ENCODE measurements at places on chromosomes 2 and 18. TPM values are rescaled to one million over a fixed set of nuclear protein-coding genes. Genes with fewer than 3 reads are reported as not detected.

DNA sequence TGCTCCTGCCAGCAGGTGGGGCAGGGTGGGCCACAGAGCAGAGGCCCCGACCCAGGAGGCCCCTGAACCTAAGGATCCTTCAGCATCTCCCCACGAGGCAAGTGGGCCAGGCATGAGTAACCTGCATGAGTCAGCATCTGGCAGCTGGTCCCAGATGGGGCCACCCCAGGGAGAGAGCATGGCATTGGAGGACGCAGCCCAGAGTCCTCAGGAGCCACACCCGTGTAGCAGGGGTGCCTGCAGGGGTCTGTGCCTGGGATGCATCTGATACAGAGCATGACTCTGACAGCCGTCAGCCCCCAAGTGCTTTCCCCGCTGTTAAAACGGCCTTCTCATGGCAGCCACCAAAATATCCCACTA, 185.6 kb upstream of the SALL3 start:
- peaks cover 9% of the 10 kb centered on the region for H3K27me3 ChIP-seq
- no peak for DNase-seq
- H3K36me3 ChIP-seq: no peaks in the 10 kb centered on the region
- H3K27ac ChIP-seq: no peak overlapping the region

GRCh38 chr2:46847185-46847710, 68.4 kb downstream of the MCFD2 start:
- no peaks in the 10 kb centered on the region for H3K36me3 ChIP-seq
- no peaks in the 10 kb centered on the region for H3K27me3 ChIP-seq
- DNase-seq: peak; percentile 95
- no peak overlapping the region for H3K4me3 ChIP-seq
- peaks cover 53% of the 10 kb centered on the region for H3K4me1 ChIP-seq

DNA sequence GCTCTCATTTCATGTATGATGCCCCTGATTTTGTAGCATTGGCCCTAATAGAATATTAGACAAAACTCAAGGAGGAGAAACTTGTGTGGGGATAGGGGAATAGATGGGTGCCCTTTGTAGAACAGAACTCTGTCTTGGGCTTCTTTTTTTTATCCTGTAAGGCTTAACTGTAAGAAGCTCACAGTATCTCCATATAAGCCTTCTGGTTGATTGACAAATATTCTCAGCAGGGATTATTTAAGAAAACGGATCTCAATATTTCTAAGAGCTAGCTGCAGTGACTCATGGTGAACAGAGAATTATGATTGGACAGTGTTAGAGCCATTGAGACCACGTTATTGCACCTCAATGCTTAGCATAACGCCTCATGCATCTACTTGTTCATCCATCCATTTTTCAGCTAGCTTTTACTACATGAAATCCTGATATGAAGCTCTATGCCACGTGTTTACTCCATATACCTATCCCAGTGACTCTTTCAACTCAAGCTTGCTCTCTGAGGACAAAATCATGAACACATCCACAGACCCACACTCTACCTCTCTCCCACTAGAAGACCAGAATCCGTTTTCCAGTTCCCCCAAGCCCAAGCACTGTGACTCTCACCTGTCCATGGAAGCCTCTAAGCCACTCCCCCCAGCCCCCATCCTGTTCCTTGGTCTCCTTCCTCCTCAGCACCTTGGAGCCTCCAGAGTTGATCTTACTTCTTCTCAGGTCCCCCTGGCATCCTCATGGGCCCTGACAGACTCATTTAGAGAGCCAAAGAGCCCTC, 99.2 kb downstream of the BCL2L11 start:
- no peaks in the 10 kb centered on the region for H3K36me3 ChIP-seq
- no peak for DNase-seq
- H3K27ac ChIP-seq: no peak overlapping the region
- no peaks in the 10 kb centered on the region for H3K4me1 ChIP-seq

DNA sequence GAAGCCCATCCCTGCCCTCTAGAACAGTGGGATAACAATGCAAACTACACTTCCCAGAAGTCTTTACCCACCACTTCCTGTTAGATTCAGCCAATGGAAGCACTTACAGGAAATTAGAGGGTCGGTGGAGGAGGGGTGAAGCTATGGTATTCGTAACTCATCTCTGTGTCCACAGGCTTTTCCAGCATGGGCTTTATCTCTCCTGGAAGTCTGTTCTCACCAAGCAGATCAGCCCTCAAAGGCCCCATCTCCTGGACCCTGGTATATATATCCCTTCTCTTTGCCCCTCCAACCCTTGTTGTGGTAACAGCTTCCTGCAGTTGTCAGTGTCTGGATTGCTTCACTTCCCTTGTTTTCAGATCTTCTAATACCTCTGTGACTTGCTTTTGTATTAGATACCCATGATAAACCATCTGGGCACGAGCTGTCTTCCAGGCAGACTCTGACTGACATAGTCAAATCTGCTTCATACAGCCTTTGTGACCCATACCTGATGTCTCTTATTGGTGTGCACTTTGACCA, 475.0 kb upstream of the POU3F3 start:
- H3K4me3 ChIP-seq: peak overlapping the region; percentile 50
- no peak for DNase-seq
- no peaks in the 10 kb centered on the region for H3K27me3 ChIP-seq
- H3K36me3 ChIP-seq: no peaks in the 10 kb centered on the region

DNA sequence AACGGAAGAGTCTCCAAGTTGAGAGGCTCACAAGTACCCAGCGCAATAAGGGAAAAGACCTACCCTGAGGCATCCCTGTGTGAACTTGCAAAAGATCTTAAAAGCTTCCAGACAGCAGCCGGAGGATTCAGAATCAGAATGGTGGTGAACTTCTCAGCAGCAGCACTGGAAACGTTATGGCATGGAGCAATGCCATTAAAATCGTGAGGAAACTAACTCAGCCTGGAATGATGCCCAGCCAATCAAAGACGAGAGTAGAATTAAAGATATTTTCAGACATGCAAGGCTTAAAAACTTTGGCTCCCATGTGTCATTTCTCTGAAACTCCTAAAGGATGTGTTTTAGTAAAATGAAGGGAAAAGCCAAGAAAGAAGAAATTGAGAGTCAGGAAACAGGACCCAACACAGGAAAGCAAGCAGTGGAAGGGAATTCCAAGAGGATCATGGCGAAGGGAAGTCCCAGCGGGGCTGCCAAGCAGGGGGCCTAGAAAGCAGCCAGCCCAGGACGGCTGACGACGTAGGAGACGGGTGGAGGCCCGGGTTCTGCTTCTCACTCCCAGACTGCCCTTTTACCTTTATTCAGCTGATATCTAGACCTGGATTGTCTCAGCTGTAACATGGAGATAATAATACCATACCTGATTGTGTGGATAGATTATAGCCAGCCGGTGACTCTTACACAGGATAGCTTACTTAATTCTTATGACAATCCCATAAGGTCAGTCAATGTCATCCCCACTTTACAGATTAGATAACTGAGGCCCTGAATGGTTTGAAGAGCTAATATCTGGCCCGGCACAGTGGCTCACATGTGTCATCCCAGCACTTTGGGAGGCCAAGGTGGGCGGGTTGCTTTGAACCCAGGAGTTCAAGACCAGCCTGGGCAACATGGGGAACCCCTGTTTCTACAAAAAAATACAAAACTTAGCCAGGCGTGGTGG, 92.8 kb downstream of the ASAP2 start:
- no peak overlapping the region for H3K27ac ChIP-seq
- H3K4me1 ChIP-seq: peaks cover 7% of the 10 kb centered on the region
- DNase-seq: no peak
- no peak overlapping the region for H3K4me3 ChIP-seq
- H3K27me3 ChIP-seq: no peaks in the 10 kb centered on the region
- no peaks in the 10 kb centered on the region for H3K36me3 ChIP-seq

DNA sequence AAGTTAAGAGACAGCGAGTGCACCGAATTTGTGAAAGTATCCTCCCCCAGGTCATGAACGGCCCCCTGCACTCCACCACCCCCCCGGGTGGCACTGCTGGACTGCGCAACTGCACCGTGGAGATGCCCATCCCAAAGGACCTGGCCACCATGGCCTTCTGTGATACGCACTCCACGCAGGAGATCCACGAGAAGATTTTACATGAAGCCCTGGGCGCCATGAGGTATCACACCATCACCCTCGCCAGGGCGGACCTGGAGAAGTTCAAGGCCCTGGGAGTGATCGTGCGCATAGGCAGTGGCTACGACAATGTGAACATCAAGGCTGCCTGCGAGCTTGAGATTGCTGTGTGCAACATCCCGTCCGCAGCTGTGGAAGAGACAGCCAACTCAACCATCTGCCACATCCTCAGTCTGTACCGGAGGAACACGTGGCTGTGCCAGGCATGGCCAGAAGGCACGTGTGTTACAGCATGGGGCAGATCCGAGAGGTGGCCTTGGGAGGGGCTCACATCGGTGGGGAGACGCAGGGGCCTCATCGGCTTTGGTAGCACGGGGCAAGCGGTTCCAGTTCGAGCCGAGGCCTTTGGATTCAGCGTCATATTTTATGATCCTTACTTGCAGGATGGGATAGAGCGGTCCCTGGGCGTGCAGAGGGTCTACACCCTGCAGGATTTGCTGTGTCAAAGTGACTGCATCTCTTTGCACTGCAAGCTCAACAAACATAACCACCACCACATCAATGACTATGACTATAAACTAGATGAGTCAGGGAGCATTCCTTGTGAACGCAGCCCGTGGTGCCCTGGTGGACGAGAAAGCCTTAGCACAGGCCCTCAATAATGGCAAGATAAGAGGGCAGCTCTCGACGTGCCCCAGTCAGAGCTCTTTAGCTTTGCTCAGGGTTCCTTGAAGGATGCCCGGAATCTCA, 290.8 kb upstream of the MC4R start:
- no peaks in the 10 kb centered on the region for H3K27me3 ChIP-seq
- H3K4me3 ChIP-seq: no peak overlapping the region
- no peaks in the 10 kb centered on the region for H3K36me3 ChIP-seq
- DNase-seq: no peak
- no peak overlapping the region for H3K27ac ChIP-seq
- H3K4me1 ChIP-seq: no peaks in the 10 kb centered on the region

VWC2L gene
- not detected for total RNA-seq

CFAP65 gene
- total RNA-seq: not detected
